ENCODE measurements at places on chromosomes 16 and 17. TPM values are rescaled to one million over a fixed set of nuclear protein-coding genes. Genes with fewer than 3 reads are reported as not detected.

DNA sequence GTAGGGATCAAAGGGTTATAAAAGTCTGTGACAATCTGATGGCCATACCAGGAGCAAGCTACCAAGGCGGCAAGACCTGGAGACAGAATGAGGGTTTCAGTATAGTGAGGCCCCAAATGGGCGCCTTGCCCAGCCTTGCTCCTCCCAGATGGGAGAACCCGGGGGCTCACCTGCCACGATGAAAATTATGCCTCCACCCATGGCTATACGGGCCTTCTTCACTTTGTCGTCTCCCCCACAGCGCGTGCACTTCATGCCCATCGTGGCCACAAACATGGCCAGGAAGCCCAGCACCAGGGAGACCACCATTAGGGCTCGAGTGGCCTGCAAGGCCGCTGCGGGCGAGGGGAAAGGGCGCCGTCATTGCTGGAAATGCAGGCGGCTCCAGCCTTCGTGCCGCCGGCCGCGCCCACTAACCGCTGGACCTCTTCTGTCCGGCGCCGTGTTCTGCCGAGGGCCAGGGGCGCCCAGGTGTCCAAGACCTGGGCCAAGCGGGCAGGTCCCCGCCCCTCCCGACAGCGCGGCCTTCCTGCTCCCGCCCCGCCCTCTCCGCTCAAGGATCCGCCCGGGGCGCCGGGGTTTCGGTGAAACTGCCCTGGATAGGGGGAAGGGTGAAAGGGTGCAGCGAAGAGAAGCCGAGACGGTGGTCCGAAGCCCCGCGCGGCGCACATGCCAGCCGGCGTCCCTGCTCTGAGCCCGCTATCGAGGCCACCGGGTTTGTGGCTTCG is 1.5 kb downstream of the CLDN7 start:
- peak; percentile 93 for DNase-seq

GRCh38 chr17:9403257-9403656 is 172.4 kb downstream of the STX8 start:
- no peak for DNase-seq

The HSD17B1 gene
- 3.9 TPM for polyA plus RNA-seq

DNA sequence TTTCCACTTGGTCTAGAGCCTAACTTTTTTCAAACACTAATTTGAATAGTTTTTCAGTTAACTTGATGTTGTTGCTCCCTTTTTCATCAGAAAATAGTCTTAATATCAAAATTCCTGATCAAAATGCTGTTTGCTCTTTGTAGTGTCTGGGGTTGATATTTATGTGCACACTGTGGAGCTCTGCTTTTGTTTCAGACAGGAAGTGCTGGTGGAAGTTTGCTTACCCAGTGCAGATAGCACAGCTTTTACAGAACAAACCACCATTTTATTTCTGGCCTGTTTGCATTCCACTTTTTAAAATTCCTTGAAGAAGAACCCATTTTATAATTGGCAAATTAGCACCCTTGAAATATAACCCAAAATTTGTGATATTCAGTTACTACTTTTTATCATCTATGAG is 125.4 kb downstream of the MRTFB start:
- no peak for DNase-seq

The LAT gene
- polyA plus RNA-seq = 7.2 TPM

The PGS1 gene
- 62.0 TPM for polyA plus RNA-seq

The CLEC19A gene
- 0.18 TPM for polyA plus RNA-seq

The SSTR5 gene
- polyA plus RNA-seq = not detected

GRCh38 chr17:81044764-81045589 is 10.0 kb downstream of the BAIAP2 start:
- peak; percentile 68 for DNase-seq

- DNase-seq = no peak
Measured at GRCh38 chr16:4365014-4365406, 6.6 kb upstream of the VASN start.

GRCh38 chr17:37610971-37611370 is 1.8 kb upstream of the SYNRG start:
- no peak for DNase-seq

The WNT3 gene
- 2.4 TPM for polyA plus RNA-seq

DNA sequence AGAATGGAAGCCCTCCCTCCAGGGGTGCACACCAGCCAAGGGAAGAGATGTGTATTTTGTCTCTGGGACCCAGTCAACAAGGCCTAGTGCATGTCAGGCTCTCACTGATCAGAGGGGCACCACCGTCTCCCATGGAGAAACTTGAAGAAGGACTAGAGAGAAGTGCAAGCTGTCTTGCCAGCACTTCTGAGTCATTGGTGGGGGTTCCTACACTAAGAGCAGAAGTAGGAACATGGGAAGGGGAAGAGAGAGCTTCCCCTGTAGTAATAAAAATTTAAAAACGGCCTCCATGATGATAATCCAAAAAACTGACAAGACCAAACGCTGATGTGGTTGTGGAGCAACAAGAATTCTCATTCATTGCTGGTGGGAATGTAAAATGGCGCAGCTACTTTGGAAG is 46.3 kb downstream of the DYNLRB2 start:
- no peak for DNase-seq

DNA sequence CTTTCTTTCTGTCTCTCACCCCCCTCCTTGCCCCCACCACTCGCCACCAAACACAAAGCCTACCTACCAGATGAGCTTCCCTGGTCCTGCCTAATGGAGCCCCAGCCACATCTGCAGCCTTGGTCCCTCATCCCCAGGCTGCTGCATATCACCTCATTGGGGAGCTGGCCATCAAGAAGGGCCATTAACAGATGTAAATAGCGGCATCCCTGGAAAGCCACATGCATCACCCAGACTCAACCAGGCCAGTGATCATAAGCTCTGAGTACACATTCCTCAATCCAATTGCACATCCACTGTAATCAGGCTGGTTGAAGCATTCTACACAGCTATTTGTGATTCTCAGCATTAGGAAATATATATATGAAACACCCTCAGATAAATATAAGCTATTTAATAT is 211.7 kb upstream of the C17orf78 start:
- DNase-seq = no peak

The RGS11 gene
- polyA plus RNA-seq = 4.3 TPM

All from left lung (tissue), 14 donors.